T-helper 2 cell (primary cell): ENCODE measurements at places on chromosomes 5 and 9.

DNA sequence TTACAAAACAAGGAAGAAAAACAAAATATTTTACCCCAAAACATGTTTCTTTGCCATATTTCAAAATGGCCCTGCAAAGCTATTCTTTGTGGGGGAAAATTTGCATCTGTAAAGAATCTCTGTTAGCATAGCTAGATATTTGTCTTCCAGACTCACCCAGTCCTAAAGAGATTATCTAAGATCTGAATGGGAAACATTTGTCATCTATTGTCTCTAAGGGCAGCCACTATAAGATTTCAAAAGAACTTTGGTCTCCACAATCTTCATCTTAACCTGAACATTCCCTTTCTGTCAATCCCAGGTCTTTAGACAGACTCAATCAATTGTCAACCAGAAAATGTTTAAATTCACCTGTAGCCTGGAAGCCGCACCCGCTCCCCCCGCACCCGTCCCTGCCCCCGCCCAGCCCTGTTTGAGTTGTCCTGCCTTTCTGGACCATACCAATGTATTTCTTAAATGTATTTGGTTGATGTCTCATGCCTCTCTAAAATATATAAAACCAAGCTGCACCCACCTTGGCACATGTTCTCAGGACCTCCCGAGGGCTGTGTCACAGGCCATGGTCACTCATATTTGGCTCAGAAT, 330.6 kb downstream of the RAB3C start:
- no peak for DNase-seq

- DNase-seq: no peak
Observed at GRCh38 chr5:161751265-161751664, 65.7 kb downstream of the GABRA6 start.

- DNase-seq: no peak
Observed at GRCh38 chr5:173283318-173284288, 44.6 kb downstream of the STC2 start.

GRCh38 chr9:33248606-33249005, 8.6 kb downstream of the SPINK4 start:
- no peak for DNase-seq

- no peak for DNase-seq
Observed at GRCh38 chr5:612498-613424, 621 bp downstream of the CEP72 start.

- DNase-seq: no peak
Observed at GRCh38 chr5:62828742-62829603, 250.4 kb downstream of the LRRC70 start.

DNA sequence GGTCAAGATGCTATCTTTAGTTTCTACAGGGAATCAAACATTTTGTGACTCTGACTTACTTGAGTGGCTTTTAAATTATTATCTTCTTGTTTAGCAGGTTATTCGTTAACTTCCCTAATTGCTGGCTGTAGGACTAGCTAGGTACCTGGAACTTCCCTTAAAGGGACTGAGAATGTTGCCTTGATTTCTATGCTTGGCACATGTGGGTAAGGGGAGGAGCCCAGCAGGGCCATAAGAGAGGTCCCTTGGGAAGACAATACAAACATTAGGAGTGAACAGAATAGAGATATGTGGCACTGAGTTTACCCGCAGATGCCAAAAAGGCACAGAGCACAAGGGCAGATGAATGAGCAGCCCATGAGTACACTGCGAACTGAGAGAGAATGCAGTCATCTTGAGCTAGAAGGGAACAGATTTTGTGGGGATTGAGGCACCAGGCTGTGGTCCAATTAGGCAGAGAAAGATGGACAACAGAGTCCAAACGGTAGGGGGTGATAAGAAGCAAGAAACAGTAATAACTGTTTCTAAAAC, 9.8 kb downstream of the CKMT2 start:
- DNase-seq: no peak

- DNase-seq: no peak
Observed at GRCh38 chr5:8332666-8333445, 463.9 kb downstream of the MTRR start.

- no peak for DNase-seq
Observed at GRCh38 chr5:134543820-134544614, 18.5 kb downstream of the JADE2 start.

GRCh38 chr9:121658166-121658565, 6.7 kb downstream of the DAB2IP start:
- DNase-seq: no peak

DNA sequence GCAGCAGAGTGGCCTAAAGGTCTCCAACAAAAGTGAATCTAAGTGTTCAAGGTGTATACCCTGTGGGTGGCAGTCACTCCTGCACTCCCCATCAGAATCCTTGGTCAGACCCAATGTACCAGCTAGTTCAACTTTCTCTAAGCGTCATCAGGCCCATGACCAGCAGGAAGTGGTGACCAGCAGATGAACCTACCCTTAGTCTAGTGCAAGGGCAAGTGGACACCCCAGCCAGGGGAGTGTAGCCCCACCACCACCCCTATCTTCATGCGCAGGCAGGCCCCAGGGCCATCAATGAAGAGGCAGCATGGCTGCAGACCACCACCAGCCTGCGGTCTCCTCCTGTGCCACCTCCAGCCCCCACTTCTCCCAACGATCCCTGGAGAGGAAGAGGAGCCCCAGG, 213.1 kb downstream of the AGTPBP1 start:
- no peak for DNase-seq

GRCh38 chr5:66129144-66129543, 15.0 kb upstream of the SREK1 start:
- DNase-seq: no peak

- no peak for DNase-seq
Observed at GRCh38 chr5:72760259-72760658, 56.2 kb upstream of the TNPO1 start.
